ENCODE measurements at places on chromosomes 5 and 9.

GRCh38 chr5:125700380-125700861 lies 722.8 kb upstream of the GRAMD2B start:
- peak; percentile 71 for DNase-seq

DNA sequence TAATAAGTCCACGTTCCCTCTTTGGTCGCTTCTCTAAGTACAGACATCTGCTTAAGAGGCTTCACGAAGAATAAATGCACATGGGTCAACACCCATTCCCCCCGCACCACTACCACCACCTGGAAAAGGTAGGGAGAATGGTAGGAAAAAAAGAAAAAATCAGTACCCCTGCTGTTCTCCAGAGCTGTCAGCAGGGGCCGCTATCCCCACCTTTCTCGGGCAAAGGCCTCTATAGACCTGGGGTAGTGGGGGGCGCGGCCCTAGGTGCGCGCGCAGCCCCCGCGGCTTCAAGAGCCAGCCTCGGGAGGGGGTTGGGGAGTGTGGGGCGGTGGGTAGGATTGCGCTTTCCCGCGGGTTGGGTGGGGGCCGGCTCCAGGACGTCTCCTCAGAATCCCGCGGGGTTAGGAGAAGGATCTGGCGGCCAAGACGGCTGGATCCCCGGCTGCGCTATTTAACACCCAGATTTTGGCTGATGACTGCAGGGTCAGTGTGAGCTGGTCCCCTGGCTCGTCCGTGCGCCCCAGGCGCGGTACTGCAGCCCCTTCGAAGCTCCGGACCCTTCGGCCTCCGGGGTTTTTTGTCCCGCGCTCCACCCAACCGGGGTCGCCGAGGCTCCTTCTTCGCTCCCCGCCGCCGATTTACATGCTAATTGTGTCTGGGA lies 1.6 kb upstream of the SEMA6A start:
- DNase-seq = peak; percentile 65

GRCh38 chr9:130897848-130898551 lies 1.4 kb upstream of the QRFP start:
- DNase-seq = no peak

DNA sequence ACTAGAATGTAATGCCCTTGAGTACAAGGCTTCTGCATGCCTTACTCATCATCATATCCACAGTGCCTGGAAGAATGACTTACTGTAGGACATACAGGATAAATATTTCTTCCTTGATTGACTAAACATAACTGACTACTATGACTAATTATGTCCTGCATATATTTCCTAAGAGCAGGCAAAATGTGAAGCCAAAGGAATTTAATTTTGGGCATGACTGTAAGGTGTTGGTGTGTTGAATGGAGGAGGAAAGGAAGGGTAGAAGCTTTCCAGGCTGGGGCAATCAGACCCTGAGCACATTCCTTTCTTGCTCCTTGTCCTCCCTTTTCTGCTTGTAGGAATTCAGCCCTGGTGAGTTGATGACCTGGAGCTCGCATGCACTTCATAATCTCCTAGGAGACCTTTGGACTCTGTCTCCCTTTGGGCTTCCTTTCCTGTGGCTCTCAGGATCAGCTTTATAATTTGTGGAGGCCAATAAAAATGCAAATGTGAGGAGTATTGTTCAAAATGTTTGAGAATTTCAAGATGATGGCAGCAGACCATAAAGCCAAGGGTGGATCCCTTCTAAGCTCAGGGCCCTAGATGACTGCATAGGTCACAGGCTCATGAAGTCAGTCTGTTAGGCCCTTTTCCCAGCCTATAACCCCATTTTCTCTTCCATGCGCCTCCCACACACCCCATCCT lies 174.0 kb downstream of the HMHB1 start:
- DNase-seq = peak; percentile 95

DNA sequence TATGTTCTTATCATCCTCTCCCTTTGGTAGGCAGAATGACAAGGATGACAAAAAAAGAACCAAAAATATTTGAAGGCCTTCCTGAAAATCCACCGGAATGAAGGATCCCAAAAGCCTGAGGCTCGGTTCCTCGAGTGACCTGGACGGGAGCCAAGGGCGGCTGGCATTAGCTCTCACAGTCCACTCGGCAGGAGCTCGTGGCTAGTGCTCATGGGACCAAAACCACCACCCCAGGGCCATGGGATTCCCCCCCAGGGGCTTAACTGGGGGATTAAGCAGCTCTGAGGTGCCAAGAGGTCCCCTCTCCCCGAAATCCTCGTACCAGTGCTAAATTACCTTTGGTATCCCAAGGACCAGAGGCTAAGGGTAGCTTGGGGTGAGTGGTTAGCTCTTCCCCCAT lies 586 bp upstream of the PDZD2 start:
- no peak for DNase-seq

DNA sequence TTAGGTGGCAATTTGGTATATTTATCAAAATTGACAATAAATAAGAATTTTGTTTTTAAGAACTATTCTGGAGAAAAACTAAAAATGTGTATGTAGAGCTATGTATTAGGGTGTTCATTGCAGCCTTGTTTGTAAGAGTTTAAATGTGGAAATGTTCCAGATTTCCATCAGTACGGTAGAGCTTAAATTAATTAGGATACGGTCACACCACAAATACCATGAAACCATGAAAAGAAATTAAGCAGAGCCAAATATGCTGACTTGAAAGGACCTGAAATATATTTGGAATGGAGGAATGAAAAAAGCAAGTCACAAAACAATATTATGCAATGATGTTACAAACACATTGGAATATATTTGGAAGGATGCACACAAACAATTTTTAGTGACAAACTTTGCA lies 64.6 kb downstream of the ACTBL2 start:
- peak; percentile 51 for DNase-seq

DNA sequence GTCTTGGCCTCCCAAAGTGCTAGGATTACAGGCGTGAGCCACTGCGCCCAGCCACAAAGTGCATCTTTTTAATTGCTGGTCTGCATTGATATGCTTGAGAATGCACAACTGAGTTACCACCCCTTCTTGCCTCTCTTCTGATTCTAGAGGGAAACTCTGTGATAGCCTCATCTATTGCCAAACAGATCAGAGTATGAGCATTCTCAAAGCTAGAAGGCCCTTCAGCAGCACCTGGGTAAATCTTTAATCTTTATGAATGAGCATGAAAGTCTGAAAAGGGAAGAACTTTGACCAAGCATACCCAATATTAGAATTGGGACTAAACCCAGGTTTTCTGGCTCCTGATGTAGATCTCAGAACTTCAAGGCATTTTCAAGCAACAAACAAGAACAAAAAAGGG lies 298.3 kb upstream of the TNC start:
- no peak for DNase-seq

DNA sequence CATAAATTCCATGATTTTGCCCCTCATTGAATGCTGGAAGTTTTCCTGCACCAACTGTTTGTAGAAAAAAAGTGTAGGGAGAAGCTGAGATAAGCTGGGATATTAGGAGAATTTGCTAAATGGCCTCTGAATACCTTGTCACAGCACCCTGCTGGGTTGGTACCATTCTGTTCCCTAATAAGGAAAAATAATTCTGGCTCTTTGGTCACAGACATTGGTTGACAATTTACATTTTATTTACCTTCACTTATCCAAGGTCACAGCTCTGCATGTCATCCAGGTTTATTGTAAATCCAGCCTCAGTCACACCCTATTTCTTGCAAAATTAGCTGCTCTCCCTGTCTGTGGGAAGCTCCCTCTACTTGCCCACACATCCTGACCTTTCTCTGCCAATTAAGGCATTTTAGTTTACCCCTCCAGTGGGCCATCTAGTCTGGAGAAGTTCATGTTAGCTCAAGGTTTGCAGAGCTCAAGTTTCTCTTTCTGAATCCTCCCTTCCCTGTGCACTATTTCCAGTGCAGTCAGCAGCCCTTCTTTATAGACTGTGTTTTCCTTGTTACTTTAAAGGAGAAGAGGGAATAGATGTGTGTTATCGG lies 115.4 kb upstream of the NTRK2 start:
- DNase-seq = no peak

- peak; percentile 18 for DNase-seq
These were observed 3.7 kb upstream of the WDR31 start for GRCh38 chr9:113343732-113344231.

DNA sequence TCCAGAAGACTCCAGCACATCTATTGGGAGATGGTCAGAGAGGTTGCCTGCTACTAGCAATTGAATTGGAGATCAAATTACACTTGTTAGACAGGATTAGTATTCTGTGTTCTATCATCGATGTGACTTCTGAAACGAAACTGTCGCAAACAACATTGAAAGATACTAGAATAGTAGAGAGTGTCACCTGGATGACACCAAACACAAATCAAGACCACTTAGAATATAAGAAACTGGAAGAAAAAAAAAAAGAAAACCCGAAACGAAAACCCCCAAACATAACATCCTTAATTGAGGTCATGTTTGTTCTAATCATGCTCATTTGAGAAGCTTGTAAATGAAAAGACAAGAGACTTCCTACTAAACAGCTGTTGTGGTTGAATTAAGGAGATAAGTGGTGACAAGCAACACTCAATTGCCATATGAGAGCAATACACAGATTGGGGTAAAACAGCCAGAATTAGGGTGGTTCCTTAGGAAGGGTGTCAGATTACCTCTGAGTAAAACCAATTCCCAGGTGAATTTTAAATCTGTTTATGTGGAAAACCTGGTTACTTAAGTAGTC lies 97.6 kb downstream of the BASP1 start:
- peak; percentile 29 for DNase-seq

DNA sequence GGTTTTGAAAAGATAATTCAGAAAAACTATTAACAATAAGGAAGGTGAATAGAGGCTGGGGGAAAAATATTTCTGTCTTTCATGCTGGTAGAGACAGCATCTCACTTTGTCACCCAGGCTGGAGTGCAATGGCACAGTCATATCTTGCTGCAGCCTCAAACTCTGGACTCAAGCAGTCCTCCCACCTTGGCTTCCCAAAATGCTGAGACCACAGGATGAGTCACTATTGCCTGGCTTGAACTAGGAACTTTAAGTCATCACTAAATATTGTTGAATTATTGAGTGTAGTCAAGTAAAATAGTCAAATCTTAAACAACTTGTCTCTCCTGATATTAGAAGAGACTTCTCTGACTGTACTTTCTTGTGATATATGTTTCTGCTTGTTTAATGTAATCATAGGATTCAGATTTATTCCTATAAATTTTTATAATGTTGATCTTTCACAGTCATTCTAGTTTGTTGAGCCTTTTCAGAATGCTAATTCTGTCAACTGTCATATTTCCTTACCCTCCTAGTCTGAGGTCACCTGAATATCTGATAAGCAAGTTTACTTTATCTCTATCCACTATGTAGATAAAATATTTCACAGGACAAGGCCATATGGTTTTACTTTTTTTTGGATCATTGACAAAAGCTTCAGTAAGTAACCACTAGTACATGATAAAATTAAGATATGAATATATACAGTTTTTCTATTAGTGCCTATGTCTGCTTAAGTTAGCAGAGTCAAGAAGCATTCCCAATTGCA lies 1696.5 kb downstream of the MAT2B start:
- DNase-seq = peak; percentile 68

DNA sequence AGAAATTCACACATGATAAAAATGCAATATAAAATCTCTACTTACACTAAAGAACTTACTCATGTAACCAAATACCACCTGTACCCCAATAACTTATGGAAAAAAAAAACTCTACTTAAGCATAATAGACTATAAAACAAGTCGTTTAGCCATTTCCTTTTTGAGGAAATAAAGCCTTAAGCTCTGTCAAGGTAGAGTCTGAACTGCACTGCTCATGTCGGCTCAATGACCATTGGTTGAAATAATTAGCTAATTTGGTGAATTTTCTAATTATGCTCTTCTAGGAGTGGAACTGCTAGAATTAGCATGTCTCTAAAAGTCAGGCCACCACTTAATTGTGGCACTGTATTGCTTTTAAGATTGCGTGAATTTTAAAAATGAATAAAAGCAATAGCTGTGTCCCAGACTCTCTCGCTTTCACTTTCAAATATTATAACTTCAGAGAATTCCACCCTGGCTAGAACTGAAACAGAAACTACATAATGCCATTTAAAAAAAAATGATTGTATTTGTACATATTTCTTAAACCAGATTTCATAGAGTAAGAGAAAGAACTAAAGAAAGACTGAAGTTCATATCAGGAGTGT lies 113.0 kb upstream of the PCA3 start:
- no peak for DNase-seq

DNA sequence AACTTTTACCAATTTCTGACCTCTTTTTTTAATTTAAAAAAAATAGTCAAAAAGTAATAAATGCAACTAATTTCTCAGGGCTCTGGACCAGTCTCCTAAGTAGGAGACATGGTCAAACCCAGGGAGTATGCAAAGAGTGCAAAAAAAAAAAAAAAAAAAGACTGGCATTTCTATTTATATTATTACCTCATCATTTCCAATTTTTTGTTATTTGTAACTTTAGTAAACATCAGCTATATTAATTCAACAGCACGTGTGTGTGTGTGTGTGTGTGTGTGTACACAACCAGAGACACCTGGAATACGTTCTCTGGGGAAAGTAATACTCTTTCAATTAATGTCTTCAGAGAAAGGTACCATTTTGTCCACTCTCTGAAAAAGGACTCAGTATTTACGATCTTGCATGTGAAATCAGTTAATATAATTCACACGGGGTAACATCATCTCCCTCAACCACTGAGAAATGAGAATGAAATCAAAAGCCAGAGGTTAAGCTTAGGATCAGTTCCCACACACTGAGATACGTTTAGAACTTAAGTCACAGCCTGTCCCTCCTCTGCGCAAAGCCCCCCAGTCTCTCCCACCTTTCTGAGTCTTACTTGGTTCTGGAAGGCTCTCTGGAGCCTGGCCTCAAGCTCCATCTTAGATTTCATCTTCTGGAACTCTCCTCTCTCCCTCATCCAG lies 21.9 kb downstream of the ZNF608 start:
- DNase-seq = no peak

DNA sequence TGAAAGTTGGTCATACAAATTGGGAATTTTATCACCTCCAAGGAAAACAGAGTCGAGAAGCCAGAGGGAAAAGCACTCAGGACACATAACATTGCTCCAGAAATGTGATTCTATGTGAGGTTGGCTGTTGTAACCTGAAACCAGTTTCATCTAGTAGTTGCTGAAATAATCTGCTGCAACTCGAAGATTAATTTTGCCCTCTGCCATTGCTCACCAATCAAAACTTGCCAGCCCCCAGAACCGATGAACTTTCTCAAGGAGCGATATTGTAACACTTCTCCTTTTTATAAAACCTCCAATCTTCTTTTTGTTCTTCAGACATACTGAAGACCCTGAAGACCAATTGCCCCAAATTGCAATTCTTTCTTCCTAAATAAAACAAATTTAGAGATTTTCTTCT lies 31.1 kb downstream of the C5orf58 start:
- no peak for DNase-seq

- no peak for DNase-seq
These were observed 7.5 kb upstream of the NRARP start for GRCh38 chr9:137309368-137310188.
